ENCODE measurements at places on chromosomes 3 and 15.

- no peak for DNase-seq
These were observed 17.1 kb upstream of the EHHADH start for GRCh38 chr3:185270956-185271332.

DNA sequence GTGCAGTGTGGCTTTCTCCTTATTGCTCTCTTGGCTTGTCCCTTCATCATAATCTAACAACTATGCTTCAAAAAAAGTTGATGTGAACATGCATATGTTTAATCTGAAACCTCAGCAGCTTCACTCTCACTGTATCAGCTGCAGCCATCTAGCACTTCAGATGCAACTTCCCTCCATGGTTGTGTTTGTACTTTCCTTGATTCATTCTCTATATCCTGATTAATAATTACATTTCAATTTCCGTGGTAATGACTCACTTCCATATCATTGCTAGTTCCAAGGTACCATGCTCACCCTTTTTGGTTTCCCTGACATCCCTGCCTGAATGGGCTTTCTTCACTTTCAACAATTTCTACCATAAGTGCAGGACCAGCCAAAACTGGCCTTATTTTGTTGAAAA lies 51.2 kb downstream of the MDFIC2 start:
- DNase-seq = peak; percentile 58

GRCh38 chr15:43824302-43825246 lies at the start of gene MFAP1:
Gene MFAP1 (minus strand): TSS chr15:43824690. CDS start chr15:43824569, 121 bp downstream.
- peak; percentile 97 for DNase-seq

DNA sequence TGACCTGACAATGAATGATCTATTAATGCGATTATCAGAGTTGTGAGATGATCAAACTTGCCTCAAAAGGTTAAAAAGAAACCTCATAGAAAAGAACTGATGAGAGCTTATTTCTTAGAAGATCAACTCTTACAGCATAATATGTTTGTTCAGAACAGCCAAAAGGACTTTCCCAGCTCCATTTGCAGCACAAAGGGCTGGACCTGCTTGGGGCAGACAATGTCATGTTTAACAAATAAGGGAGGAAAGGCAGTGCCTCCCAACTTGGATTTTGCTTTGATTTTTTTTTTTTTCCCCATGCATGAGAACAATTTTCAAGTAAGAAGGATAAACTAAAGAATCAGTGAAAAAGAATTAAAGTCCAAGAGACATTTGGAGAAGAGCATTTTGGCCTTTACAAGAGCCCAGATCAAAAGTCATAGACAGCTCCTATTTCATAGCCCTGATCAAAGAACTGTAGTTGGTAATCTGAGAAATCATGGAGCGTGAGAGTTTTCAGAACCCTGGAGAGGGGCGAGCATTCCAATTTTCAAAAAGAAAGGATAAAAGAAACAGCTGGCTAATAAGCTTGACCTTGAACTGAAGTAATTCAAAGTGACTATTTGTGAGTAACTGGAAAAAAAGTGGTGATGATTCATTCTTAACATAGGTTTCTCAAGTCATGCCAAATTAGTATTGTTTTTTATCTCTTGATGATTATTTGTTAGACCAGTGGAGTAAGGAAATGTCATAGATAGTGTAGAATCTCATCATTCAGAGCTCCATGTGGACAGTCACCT lies 136.0 kb upstream of the CFAP20DC start:
- DNase-seq = peak; percentile 28

GRCh38 chr15:101037090-101037830 lies 118.1 kb downstream of the LRRK1 start:
- DNase-seq = no peak

DNA sequence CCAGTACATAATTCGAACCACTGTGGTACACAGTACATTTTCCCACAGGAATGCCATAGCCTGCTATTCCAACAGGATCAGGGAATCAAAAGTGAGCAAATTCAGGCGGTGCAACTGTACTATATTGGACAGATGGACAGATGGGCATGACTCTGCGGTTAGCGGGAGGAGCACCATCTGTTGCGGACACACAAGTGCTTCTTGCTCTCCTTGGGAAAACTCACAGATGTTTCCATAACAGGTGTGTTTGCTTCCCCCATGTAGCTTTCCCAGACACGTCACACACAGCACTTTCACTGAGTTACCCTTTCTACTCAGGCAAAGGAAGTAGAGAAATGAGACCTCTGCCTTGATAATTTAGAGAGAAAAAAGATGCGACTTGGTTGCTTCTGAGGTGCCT lies 325.1 kb upstream of the THBS1 start:
- no peak for DNase-seq

GRCh38 chr3:50268703-50269451 lies at the start of gene SEMA3B:
Gene SEMA3B (plus strand): TSS chr3:50269147. CDS start chr3:50269241, 94 bp downstream.
- DNase-seq = peak; percentile 91

DNA sequence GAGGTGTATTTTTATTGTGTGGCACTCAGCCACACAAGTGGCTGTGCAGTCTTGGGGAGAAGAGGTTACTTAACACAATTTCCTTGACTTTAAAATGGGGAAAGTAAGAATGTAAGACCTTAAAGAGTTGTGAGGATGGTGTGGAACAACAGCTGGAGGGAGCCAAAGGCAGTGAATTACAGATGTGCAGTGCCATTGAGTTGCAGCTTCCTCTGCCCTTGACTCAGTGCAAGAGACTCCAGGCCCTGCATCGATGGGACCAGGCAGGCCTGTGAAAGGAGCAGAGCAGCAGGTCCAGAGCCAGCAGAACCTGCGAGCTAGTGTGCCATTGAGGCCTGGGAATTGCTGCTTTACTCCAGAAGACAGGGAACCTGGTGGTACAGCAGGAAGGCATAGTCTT lies 27.2 kb downstream of the EEFSEC start:
- DNase-seq = no peak

DNA sequence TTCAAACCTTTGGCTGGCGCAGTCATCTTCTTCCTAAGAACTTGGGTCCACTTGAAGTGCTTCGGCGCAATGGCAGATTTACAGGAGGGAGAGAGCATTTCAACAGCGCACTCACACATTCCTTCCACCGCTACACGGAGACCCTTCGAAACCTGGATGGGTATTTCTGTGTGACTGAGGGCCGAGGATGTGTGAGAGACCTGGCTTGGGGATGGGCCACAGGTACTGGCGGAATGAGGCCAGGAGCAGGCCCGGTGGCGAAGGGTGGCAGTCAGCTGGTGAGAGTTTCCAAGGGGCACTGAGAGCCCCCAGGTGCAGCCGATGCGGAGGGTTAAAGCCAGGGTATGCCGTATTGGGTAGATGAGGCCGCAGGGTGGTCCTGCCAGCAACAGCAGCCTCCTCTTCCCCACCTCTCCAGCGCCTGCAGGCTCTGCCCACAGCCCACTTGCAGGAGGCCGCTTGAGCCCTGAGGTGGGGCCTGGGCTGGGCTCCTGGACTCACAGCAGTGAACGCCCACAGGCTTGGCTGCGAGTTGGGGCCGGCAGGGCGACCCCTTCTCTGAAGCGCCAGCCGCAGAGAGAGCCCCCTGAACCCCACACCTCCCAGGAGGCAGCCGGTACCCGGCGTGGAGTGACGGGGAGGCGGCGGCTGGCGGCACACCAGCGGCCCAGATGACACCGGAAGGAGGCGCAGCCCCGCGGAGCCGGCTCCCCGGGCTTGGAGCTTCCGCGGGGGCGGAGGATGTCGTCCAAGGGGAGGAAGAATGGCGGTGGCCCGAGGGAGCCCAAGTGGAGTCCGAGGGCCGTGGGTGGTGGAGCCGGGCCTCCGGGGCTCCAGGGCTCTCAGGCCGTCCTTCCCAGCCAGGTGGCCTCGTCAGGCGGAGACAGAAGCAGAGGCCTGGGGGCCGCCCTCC lies 166.5 kb downstream of the NSMCE3 start:
- no peak for DNase-seq

- DNase-seq = no peak
These were observed 233.2 kb upstream of the CHRM5 start for GRCh38 chr15:33735143-33735542.

DNA sequence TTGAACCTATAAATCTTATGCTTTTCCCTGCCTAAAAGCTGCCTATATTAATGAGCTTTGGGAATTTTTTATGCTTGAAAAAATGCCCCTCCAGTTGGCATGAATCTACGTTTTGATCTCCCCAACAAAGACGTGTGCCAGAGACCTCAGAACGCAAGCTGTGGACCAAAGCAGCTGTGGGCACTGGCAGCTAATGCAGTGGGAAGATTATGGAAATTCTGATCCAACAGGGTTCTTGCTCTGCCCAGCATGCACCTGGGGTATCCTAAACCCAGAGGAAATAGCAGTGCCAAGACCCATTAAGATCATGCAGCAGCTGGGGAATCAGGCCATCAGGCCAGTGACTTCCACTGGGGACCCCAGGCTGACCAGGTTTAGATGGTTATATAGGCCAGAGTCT lies 423.0 kb downstream of the ZBBX start:
- no peak for DNase-seq

GRCh38 chr15:97858296-97858695 lies 102.2 kb upstream of the ARRDC4 start:
- DNase-seq = no peak

GRCh38 chr3:53956586-53956985 lies 64.9 kb upstream of the SELENOK start:
- DNase-seq = no peak

DNA sequence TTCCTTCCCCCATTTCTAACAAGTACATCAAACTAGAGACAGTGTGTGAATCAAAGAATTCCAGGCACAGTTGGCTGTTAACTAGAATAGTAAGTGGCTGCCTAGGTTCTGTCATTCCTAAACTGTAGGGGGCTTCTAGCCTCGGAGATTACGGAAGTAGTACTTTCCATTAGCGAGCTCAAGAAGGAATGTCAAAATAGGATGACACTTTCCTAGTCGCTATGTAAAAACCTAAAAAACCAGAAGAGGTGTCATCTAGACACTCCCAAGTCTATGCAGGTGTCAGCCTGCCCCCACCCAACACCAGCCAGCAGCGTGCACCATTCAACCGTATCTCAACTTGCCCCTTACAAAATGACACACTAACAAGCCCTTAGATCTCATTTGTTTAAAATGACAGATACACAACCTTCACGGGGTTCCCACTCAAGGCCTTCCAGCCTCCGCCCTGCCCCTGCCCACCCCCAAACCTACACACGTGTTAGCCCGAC lies 874 bp downstream of the INO80 start:
- DNase-seq = peak; percentile 47

DNA sequence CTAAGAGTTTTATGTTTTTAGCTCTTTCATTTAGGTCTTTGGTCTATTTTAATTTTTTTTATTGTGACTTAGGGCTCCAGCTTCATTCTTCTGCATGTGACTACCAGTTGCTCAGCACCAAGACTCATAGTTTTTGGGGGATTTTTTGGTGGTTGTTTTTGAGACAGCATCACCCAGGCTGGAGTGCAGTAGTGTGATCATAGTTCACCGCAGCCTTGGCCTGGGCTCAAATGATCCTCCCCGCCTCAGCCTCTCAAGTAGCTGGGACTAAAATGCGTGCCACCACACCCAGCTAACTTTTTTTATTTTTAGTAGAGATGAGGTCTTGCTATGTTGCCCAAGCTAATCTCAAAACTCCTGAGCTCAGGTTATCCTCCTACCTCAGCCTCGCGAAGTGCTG lies 19.4 kb downstream of the CDV3 start:
- no peak for DNase-seq

- DNase-seq = no peak
These were observed 1.2 kb upstream of the CSPG5 start for GRCh38 chr3:47579875-47580274.

- DNase-seq = peak; percentile 90
These were observed 54.7 kb downstream of the ONECUT1 start for GRCh38 chr15:52735231-52736089.

GRCh38 chr3:128201158-128201755 lies 48.0 kb downstream of the EEFSEC start:
- DNase-seq = no peak

- no peak for DNase-seq
These were observed 22.9 kb upstream of the PRICKLE2 start for GRCh38 chr3:64247991-64248646.

GRCh38 chr3:39050029-39050428 lies 1.7 kb downstream of the SCN11A start:
- no peak for DNase-seq

DNA sequence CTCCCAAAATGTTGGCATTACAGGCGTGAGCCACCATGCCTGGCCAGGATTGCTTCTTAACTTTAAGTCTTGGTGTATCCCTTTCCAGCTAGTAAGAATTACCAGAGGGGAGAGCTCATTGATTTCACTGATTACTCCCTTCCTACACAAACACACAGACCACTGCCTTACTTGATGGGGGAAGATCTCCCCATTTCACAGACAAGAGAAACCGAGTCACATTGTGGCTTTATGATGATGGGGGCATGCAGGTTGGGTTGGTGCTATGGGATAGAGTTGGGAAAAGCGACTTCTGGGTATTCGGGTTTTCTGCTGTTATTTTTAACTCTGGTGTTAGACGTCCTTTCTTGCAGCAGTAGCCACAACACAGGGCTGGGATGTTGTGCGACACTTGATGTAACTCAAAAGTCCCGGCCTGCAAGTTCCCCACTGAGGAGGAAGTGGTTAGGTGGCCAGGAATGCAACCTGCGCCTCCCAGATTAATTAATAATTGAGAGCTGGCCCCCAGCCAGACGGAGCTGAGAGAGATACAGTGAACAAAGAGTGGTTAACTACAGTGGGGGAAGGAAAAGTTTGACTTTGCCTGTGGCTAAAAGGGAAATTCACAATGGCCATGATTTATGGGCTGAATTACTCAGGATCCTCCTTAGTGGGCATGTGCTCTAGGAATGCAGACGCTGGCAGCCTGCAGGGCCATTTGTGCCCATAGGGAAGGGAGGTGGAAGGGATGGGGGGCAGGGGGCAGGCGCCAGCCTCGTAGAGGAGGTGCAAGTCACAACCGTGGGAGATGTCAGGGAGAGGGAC lies 63.6 kb downstream of the SMAD6 start:
- DNase-seq = peak; percentile 98

GRCh38 chr3:187770224-187770623 lies 25.0 kb upstream of the BCL6 start:
- DNase-seq = no peak

GRCh38 chr15:90650117-90650955 lies 66.8 kb upstream of the BLM start:
- DNase-seq = peak; percentile 22

GRCh38 chr15:100768501-100768931 lies 111.1 kb upstream of the ALDH1A3 start:
- DNase-seq = no peak

DNA sequence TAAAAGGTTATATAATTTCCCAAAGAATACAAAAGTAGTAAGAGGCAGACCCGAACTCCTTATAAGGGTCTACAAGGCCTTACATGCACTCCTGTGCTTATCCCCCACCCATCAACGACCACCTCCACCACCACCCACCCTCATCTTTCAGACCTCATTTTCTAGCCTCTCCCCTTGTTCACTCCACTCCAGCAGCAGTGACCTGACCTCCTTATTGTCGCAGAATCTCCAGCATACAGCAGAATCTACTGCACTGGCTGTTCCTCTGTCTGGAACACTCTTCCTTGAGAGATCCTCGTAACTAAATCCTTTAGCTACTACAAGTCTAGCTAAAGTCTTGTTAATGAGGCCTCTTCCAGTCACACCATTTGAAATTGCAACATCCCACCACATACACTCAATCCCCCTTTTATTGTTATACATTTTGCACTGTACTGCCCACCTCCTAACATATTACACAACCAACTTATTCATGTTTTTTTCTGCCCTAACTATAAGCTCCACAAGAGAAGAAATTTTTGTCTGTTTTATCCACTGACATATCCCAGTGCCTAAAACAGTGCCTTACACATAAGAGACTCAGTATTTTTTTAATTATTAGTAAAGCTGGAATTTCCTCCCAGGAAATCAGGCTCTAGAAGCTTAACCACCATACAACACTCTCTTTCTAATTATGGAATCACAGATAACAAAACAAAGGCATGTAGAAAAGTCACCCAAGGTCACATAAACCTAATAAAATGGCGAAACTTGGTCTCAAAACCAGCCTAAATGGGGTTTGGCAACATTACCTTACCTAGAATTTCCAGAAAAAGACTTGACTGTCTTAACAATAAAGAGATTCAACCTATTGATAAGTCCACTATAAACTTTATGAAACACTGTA lies 40.2 kb downstream of the ZNF148 start:
- no peak for DNase-seq
